ENCODE measurements at places on chromosomes 3 and 15.

- no peak for DNase-seq
These were observed 264.3 kb downstream of the PLCL2 start for GRCh38 chr3:17149076-17149475.

- no peak for DNase-seq
These were observed 4.3 kb downstream of the BMF start for GRCh38 chr15:40104296-40104864.

DNA sequence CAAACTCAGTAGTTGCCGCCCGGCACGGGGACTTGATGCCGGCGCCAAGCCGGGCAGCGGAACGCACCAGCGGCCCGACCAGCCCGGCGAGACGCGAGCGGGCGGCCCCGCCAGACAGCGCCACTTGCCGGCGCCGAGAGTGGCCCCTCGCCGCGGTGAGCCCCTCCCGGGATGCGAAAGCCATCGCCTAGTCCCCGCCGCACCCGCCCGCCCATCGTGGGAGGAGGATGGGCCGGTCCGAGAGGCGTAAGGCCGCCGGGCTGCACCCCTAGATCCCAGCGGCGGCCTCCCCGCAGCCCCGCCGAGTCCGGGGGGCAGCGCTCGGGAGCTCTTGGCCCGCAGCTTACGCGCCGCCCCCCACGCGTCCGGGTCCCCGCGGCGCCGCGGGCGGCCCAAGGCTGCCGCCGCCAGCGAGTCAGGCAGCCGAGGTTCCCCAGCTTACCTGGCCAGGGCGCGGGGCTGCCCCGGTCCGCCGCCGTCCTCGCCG lies 609 bp downstream of the GOLGA8A start:
- DNase-seq = peak; percentile 48

DNA sequence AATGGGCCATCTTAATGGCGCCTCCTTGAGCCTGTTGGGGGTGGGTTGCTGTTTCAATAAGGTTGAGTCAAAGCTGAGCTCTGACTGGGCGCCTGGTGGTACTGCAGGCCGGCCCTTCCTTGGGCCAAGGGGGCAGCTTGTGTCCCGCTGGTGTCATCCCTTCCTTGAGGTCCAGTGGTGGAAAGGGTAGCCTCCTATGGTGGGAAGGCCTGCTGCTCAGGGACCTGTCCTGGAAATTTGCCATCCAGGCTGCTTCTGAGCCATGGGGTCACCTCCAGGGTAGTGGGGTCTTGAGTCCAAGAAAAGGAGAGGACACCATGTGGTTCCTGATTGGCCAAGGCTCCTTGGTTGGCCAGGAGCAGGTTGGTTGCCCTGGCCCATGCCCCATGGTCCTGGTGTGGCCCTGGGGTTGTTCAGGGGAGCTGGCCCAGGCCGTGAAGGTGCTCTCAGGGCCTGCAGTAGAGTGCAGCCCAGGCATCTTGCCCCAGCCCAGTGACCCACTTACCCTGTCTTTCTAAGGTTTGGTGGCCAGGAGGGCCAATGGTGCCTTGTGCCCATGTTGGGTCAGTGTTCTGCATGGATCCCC lies 188.7 kb downstream of the UBE3A start:
- no peak for DNase-seq

DNA sequence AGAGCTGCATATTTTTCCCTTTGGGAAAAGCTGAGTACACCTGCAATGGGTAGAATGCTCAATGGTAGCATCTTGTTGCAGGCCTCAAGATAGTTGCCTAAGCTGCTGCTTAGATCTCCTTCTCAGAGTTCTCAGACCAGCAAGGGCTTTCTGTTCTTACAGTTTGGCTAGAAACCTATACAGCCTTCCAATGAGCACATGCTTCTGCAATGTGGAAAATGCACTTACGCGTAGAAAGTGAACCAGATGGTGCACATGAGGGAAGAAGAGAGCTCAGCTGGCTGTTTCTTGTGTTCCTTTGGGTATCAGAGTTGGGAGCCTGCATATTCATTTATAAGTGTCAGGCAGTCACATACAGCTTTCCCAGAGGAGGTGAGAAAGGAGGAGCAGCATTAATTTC lies 136.4 kb downstream of the B3GALNT1 start:
- DNase-seq = no peak

DNA sequence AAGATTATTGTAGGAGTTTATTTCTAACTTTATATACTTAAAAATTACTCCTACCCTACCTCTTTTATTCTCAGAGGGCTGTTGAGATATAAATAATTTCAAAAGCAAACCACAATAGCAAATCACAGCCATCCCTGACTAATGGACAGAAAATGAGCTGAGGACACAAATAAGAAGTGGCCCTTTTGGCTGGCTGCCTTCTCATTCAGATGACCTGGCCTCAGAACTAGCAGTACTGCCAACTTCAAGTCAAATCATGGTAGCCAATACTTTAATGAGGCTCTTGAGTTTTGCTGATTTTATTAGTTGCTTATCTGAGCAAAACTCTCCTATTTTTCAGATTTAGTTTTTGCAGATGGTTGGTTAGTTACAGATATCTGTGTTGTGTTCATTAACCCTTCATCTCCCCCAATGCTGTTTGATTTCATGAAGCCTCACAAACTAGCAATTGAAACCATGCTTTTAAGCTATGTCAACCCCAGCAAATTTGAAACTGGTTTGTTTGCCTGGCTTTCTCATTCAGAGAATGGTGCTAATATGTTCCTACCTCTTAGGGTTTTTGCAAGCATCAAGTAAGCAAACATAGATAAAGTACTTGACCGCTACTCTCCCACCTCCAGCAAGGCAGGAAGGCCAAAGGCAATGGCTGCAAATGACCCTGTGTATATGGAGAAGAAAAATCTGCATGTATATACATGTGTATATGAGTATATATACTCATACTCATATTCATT lies 73.4 kb upstream of the HACD2 start:
- no peak for DNase-seq

- no peak for DNase-seq
These were observed 193.0 kb downstream of the ATP10A start for GRCh38 chr15:25670025-25670554.

DNA sequence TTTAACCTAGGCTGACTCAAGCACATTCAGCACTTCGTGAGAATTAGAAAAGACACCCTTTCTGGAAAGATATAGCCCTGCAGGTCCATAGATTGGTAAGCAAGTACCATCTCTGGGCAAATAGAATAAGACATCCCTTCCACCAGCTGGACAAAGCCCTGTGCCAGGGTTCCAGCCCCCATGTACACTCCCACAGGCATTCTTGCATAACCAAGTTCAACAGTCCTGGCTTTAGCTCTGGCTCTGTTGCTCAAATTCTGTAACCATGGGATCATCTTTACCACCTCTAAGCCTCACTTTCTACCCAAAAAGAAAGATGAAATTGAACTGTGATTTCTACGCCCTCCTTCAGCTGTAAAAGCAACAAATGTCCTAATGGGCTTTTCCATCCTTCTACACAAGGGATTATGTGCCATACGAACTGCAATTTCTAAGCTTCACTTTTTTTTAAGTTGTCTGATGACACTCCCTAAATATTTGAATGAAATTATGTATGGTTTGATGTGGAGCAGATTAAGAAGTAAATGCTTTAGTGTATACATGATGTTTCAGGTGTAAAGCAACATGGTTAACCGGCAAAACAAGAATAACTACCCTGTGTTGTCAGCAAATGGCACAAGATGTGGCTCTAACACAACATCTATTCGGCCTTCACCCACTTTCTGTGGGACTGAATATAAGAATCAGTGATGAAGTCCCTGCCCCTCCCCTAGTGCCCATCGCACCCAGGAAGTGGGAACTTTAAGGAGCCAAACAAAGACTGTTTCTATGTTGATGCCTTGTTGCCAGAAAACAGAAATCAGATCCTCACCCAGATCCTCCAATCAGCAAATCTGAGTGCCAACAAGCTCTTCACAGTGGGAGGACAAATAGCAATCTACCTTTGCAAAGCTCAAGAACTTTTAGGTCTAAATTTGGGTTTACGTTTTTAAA lies 165.7 kb downstream of the P3H2 start:
- DNase-seq = no peak

DNA sequence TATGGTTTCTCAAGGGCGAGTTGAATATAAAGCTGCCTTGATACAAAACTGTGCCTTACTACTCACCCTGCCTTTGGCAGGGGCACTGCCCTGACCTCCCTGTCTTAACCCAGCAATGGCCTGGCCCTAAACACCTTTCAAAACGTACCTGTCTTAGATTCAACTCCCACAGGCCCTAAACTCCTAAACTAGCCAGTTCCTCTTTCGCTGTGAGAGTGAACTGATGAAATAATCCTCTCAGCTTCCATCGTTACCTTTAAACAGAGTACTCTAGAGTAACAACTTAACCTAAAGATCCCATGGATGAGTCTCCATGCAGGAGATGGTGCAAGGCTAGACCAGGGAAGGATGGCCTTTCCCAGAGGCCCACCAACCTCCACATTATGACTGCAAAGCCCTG lies 133.0 kb upstream of the THBS1 start:
- no peak for DNase-seq

DNA sequence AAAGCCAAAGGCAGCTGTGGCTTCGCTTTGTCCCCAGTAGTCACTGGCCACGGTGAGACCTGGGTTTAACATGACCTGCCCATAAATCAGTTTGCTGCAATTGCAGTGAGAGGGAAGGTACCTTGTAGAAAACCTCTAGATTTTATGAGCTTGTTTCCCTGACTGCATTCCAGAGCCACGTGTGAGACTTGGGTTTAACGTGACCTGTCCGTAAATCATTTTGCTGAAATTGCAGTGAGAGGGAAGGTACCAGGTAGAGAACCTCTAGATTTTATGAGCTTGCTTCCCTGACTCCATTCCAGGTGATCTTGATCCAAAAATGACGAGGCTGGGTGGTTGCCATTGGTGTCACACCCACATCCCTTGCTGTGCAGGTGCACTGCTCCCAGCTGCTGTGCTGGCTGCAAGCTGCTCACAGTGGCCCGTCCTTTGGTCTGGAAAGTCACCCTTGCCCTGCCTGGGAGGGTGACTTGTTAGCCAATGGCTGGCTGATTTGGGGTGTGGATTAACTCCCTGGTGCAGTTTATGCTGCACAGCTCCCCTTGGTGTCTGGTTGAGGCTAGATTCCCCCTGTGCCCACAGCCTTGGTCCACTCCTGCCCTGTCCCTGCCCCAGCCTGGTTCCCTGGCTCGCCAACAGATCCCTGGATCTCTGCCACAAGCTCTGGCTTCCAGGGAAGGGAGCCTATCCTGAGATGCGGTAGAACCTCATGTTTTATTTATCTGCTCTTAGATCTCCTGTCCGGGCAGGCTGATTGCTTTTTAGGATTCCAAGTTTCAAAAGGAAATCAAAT lies 192.7 kb upstream of the CTDSPL start:
- DNase-seq = no peak

- DNase-seq = no peak
These were observed 302.4 kb downstream of the EPHB1 start for GRCh38 chr3:135097276-135097946.

- no peak for DNase-seq
These were observed 525.1 kb upstream of the GOLIM4 start for GRCh38 chr3:168620854-168621253.
